ENCODE measurements at places on chromosomes 3 and 15. TPM values are rescaled to one million over a fixed set of nuclear protein-coding genes. Genes with fewer than 3 reads are reported as not detected.

The BFSP2 gene
- polyA plus RNA-seq, result not detected

The GOLGA6B gene
- not detected for polyA plus RNA-seq

The CRYBG3 gene
- 9.2 TPM for polyA plus RNA-seq

The ITIH3 gene
- 0.29 TPM for polyA plus RNA-seq

The KLHL40 gene
- polyA plus RNA-seq, result 822 TPM

- no peaks in the 10 kb centered on the region for H3K4me1 ChIP-seq
- H3K27ac ChIP-seq, result no peak overlapping the region
- DNase-seq, result no peak
- H3K36me3 ChIP-seq, result peaks cover 3% of the 10 kb centered on the region
- no peaks in the 10 kb centered on the region for H3K27me3 ChIP-seq
- H3K4me3 ChIP-seq, result no peak overlapping the region
Measured at GRCh38 chr3:101643861-101644613, 32.9 kb downstream of the ZBTB11 start.

DNA sequence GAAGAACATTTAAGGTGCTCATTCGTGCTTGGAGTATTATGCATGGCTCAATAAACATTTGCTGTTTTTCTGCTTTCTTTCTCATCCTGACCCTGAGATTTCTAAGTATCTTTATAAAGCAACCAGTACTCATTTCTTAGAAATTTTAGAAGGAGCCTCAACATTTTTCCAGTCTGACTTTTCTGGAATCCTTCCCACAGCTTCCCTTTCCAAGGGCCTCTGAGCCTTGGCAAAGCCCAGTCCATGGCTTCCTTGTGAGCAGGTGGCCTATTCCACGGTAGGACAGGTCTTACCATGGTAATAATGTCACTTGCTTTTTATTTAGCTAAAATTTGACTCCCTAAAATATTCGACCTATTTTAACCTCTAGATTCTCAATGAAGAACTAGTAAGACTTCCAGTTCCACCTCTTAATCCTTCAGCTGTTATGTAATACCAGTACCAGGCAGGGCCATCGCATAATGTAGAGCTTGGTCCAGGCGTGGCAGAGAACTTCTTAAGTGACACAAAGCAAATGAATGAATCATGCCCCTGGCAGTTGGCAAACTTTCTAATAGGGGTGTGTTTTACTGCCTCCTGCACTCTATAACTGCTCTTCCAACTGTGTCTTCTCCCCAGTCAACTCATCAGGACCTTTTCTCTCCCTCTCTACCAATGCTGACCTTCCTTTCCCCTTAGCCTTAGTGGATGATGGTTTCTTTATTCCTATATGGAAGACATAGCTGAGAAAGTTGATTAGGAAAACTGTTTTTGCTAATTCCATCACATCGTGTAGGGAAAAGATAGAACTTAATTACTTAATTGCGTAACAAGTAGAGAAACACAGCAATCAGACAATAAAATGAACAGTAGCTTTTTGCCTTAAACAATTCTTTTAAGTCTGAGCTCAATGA, 894 bp upstream of the TM4SF4 start:
- peak; percentile 78 for DNase-seq
- no peaks in the 10 kb centered on the region for H3K36me3 ChIP-seq
- no peaks in the 10 kb centered on the region for H3K27me3 ChIP-seq
- H3K4me1 ChIP-seq, result peaks cover 30% of the 10 kb centered on the region
- H3K27ac ChIP-seq, result peak overlapping the region; percentile 71

GRCh38 chr15:76073554-76073953, 13.8 kb downstream of the TMEM266 start:
- H3K27me3 ChIP-seq, result no peaks in the 10 kb centered on the region
- no peak for DNase-seq
- no peaks in the 10 kb centered on the region for H3K36me3 ChIP-seq
- peak overlapping the region; percentile 5 for H3K27ac ChIP-seq
- no peak overlapping the region for H3K4me3 ChIP-seq

- peaks cover 2% of the 10 kb centered on the region for H3K36me3 ChIP-seq
- H3K27me3 ChIP-seq, result no peaks in the 10 kb centered on the region
- H3K4me1 ChIP-seq, result no peaks in the 10 kb centered on the region
- H3K27ac ChIP-seq, result no peak overlapping the region
- no peak overlapping the region for H3K4me3 ChIP-seq
- DNase-seq, result no peak
Measured at GRCh38 chr3:193688834-193689714, 96.1 kb downstream of the OPA1 start.

GRCh38 chr3:168988853-168989252, 674.7 kb downstream of the MECOM start:
- H3K27me3 ChIP-seq, result no peaks in the 10 kb centered on the region
- no peaks in the 10 kb centered on the region for H3K4me1 ChIP-seq
- H3K36me3 ChIP-seq, result no peaks in the 10 kb centered on the region
- H3K27ac ChIP-seq, result no peak overlapping the region
